Keratinocyte (primary cell): ENCODE measurements at places on chromosomes 12 and 14. TPM values are rescaled to one million over a fixed set of nuclear protein-coding genes. Genes with fewer than 3 reads are reported as not detected.

DNA sequence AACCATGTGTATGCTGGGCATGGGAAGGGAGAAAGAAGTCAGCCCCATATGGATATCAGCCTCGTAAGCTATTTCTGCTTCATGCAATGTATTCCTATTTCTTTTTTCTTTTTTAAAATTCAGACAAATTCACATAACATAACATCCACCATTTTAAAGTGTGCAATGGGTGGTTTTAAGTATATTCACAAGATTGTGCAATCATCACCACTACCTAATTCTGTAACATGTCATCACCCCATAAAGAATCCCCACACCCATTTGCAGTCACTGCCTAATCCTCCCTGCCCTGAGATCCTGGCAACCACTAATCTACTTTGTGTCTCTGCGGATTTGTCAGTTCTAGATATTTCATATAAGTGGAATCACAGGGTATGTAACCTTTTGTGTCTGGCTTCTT is 9.5 kb downstream of the POMT2 start:
- no peak for DNase-seq

GRCh38 chr12:122527478-122527944 is 462 bp downstream of the KNTC1 start:
- DNase-seq, result no peak

DNA sequence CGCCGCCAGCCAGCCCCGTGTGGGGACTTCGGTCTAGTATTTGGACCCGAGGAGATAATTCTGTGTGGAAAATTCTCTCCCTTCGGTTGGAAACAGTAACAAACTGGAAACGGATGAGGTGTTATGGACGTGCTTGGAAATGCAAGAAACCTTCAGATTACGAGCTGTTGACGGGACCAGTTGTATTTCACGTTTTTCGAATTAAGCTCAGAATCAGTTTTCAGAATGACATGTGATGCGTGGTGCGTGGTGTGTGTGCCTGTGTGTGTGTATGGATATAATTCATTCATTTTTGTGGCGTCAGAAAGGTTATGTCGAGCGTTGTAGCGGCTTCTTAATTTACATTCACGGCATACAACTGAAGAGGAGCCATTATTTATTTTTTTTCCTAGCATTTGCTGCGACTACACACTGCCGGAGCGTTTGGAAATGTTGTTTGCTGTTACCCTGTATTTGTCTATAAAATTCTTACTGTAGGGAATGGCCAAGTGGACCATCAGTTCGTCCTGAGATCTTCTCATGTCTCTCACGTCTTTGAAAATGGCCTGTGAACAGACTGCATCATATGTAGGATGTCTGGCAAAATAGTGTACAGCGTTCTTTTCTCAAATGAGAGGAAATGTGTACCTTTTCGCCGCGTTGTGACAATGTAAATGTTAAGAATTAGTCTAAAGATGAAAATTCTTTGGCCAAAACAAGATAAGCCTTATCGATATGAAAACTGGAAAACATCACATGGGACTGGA is 1.3 kb downstream of the TRAF3 start:
- no peak for DNase-seq

Gene GON7
- 6.9 to 12.6 TPM (median 9.3 TPM) in 3 replicates for polyA plus RNA-seq
